ENCODE measurements at places on chromosomes 1 and 21.

GRCh38 chr1:207962716-207963426 is 51.9 kb upstream of the CD34 start:
- DNase-seq = no peak

GRCh38 chr1:14183329-14183728 is 415.2 kb upstream of the KAZN start:
- DNase-seq = no peak

GRCh38 chr1:226886122-226886901 is 15.9 kb downstream of the PSEN2 start:
- no peak for DNase-seq

GRCh38 chr1:39694026-39694425 is 2.8 kb upstream of the HPCAL4 start:
- DNase-seq = no peak

DNA sequence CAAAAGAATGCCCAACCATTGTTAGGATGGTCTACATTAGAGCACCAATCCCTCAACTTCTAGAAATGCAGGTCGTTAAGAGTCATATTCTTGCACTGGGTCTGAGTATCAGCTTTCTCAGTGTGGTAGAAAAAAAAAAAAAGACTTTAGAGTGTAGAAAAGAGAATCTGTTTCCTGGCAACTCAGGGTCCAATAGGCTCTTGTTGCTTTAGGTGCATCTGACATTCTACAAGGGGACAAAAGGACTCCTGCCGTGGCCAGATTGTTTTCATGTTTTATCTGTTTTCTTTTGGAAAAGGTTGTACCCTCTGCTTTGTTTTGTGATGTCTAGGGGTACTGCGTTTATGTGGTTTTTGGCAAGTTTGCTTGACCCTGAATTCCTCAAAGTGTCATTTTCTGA is 105.4 kb upstream of the KCNK2 start:
- DNase-seq = no peak

- DNase-seq = no peak
These were observed 260.3 kb downstream of the SIPA1L2 start for GRCh38 chr1:232369451-232370296.

Data from activated CD4-positive, alpha-beta T cell treated with anti-CD3 and anti-CD28 coated beads, Interleukin-10, Interleukin-2, amounts not matched to agents 100 ng/mL and 50 ng/mL, durations not matched to agents 16 hours and 8 hours (primary cell).